ENCODE measurements at places on chromosomes 4 and X.

GRCh38 chr4:171472230-171472629, 341.0 kb upstream of the GALNTL6 start:
- DNase-seq: no peak

- DNase-seq: no peak
Measured at GRCh38 chr4:111510535-111510934, 634.7 kb upstream of the FAM241A start.

DNA sequence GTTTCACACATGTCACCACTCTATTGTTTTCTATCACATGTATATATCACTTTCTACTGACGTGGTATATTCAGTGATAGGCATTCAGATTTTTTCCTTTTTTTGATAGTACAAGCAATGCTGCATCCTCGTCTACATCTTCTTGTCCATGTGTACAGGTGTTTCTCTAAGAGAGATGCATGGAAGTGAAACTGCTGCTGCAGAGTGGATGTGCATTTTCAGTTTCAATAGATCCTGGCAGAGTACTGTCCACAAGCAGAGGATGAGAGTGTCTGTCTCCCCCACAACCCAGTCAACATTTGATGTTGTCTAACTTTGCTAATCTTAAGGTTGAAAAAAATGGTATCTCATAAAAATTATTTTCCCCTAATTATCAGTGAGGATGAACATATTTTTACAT, 194.0 kb upstream of the CASK start:
- DNase-seq: no peak

- DNase-seq: no peak
Measured at GRCh38 chr4:8393593-8394038, 46.9 kb downstream of the ACOX3 start.

Data from hematopoietic multipotent progenitor cell treated with erythropoietin and hydrocortisone succinate and interleukin-3 and kit ligand, for 15 days (in vitro differentiated cells).